Tongue (tissue), 3 donors: ENCODE measurements at places on chromosomes 11 and 22.

DNA sequence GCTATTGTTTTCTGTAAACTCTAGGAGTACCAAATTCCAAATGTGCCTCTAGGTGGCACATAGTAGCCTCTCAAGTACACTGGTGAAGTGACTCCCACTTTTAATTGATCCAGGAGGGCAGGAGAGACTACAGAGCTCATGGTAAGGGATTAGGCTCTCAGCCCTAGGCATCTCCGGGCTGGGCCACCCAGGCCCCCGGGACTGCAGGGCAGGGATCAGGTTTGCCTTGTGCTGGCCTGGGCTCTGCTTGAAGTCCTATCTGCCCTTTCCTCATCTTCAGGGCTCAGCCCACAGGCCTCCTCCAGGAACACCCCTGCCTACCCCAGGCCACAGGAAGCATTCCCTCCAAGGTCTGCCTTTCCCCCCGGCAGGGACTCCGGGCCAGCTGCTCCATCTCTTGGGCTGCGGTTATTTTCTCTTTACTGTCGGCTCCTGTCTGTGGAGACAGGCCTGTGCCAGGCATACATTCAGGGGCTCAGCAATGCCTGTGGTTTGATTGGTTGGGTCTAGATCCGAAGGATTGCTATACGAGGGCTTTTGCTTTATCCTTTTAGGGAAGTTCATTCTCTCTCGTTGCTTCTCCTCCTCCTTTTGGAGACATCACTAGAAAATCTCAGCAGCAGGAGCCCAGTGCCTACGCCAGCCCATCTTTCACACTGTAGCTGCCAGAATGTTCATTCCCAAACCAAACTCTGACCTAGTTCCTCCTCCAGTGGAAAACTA, 32.8 kb downstream of the PARVA start:
- DNase-seq: peak; percentile 59

DNA sequence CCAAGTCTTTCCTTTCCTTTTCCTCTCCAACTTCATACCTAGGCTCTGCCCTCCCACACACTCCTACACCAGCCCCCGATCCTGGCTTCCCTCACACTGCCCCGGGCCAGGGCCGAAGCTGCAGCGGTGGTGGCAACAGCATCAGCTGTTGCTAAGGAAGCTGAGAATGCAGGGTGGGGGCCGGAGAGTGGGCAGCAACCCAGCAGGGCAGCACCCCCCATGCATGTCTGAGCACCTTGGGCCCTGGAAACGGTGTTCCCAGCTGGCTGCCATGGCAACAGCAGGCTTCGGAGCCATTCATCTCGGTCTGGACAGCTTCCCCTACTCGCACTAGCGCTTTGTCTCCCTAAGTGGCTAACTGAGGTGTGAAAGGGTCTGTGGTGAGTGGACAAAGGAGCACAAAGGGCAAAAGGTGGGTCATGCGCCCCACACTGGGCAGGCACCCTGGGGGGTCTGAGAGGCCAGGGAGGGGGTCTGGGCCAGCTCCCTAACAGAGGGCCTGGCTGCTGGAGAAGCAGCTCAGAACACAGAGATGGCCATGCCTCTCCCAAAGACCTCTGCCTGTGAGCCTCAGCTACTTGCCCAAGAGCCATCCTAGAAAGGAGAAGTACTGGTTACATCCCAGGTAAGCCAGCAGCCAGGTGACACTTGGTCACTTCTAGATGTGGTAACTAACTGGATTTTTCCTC, 42.1 kb upstream of the JAM3 start:
- DNase-seq: no peak

- no peak for DNase-seq
Observed at GRCh38 chr11:61969838-61970662, 2.6 kb upstream of the FTH1 start.

DNA sequence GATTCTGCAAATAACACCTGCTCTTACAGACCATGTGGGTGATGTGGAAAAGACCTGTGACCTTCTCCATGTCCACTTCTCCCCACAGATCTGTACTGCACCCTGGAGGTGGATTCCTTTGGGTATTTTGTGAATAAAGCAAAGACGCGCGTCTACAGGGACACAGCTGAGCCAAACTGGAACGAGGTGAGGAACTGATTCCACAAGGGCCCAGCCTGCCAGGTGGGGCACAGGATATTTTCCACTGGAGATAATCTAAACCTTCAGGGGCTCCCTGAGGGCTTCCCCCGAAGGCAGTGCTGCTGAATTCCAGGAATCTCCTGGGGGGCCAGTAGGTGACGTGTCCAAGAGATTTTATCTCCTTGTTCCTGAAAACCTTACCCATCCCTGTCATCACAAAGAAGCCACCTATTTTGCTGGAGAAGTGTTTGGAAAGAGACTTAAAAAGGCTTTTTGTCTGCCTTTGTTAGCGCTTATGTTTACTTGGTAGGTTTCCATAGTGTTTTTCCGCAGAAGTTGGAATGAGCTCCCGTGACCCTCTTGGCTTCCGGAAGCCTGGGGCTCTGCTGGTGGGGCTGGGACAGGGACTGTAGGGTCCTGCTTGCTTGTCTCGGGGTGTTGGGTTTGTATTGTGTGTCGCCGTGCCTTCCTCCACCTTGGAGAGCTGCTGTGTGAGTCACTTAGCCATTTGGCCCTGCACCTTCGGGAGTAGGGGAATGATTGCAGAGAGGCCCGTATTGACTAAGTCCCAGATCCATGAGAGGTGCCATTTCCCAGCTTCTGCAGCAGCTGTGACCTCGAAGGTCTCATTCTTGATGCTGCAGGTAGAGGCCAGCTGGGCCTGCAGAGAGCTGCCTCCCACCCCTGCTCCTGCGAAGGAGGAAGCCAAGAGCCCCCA, 112.4 kb downstream of the BCR start:
- no peak for DNase-seq

DNA sequence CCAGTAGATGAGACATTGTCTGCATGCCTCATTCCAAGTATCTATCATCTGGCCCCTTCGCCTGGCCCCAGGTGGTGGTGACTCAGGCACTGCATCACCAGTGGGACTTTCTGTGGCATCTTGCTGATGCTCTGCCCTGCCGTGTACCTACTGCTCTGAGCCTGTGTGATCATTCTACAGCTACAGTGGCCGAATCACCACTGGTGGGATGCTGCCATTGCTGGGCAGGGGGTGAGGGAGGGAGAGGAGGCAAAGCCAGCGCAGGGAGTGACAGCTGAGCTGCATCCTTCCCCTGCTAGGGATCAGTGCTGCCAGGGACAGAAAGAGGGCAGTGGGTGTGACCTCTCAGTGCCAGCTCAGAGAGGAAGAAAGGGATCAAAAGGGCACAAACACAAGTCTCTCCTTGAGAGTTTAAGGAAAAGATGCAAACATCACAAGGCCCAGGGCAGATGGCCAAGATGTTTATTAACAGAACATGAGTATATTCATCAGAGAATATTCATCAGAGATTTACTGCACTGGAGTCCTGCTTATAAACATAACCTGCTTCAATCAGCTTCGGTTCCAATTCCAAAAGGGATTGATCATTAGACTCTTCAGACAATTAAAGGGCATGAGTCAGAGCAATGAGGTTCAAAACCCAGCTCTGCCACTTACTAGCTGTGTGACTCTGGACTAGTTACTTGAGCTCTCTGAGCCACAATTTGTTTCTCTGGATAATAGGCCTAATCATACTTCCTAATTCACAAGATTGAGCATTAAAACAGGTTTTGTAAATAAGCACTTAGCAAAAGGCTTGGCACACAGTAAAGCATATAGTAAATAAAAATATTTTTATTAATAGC, 109.8 kb downstream of the NAT10 start:
- no peak for DNase-seq

DNA sequence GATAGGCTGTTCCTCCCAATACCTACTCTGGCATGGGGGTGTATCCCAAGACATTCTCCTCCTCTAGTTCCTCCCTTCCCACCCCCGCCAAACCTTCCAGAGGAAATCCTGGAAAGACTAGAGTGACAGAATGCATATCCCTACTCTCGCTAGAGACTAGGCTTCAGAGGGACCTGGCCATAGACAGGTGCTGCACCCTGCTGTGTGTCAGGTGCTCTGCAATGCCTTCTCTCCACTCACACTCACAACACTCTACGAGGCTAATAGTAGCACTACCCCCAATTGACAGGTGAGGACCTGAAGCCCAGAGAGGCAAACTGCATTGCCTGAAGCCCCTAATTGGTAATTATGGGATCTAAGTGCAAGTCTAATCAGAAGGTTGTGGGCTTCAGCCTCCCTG, 46.2 kb upstream of the LMO1 start:
- no peak for DNase-seq

DNA sequence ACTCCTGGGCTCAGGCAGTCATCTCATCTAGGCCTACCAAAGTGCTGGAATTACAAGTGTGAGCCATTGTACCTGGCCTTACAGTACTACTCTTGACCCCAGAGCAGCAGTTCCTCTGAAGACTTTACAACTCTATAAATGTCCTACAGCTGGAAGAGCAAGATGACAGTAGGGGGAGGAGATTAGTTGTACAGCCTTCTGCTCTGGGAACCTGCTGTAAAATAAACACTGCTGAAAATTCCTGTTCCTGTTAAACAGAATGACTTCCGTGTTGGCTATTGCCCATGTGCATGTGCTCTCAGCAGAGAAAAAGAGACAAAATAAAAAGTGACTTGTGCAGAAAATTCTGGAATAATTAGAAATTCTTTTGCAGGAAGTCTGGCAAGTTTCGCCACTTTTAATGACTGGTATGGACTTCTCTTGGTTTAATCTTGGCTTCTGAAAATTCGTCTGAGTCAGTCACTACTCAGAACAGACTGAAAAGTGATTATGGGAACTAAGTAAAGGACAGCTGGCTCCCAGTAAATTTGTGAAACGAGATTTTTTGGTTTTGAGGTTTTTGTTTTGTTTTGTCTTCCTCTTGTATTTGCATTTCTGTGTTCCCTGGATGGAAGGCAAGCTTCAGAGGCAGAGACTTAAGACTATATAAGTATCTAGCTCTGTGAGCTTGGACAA, 955.7 kb downstream of the DLG2 start:
- no peak for DNase-seq

DNA sequence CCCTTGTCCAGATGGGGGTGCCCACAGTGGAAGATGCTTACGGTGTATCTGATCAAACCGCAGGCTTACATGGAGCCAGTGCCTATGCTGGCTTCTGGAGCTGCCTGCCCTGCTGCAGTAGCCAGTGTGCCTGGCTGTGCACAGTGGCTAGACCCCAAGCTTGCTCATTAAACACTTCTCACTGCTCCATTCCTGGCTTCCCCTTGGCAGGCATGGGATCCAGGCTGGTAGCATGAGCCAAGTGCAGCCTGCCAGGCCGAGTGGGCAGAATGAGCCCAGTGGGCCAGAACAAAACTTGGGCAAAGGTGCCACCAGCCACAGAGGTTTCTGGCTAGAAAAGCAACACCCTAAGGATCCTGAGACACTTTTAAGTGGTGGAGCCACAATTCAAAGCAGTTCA, 55.4 kb upstream of the B3GNT6 start:
- DNase-seq: no peak

DNA sequence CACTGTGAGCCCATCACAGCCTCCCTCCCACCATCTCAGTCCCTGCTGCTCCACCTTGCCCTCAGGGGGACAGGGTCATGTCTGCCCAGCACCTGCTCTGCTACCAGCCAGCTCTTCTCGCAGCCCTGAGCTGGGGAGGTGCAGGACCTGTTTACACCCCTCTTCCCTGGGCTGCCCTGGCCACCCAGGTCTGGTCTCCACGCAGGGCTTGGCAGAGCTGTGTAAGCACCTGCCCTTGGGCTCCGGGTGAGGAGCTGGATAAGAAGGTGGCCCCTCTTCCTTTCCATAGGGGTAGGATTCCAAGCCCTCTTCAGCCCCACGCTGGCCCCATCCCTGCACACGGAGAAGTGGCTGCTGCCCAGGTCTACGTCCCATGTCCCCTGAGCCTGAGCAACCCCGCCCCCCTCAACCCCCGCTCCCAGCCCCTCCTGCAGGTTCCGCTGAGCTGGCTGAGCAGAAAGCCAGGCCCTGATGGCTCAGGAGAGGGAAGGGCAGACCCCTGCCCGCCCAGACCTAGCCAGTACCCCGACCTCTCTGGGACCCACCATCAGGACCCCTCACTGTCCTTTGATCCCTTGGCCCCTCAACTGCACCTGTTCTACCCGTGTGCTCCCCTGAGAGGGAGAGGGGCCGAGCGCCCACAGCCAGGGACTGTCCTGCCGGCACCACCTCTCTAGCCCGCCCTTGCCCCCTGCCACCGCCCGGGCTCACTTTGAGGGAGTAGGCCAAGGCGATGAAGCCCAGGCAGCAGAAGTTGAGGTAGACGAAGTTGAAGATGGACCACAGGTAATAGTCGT, 3.2 kb downstream of the IFITM10 start:
- DNase-seq: no peak

DNA sequence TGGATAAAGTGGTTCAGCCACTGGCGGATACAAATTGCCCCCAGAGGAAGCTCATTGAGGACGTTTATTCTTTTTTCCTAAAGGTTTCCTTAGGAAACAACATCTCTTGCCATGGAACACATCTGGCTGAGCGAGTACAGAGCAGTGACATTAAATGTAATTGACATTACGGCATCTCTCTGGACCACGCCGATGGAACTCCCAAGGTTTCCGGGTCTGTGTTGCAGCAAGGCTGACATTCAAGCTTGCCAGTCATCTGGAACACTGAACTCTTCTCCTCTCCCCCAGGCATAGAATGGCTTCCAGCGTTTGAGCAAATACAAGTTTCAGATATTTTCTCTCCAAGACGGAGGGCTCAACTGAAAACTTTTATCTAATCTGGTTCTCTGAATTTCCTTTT, 42.1 kb downstream of the CLMP start:
- peak; percentile 67 for DNase-seq

DNA sequence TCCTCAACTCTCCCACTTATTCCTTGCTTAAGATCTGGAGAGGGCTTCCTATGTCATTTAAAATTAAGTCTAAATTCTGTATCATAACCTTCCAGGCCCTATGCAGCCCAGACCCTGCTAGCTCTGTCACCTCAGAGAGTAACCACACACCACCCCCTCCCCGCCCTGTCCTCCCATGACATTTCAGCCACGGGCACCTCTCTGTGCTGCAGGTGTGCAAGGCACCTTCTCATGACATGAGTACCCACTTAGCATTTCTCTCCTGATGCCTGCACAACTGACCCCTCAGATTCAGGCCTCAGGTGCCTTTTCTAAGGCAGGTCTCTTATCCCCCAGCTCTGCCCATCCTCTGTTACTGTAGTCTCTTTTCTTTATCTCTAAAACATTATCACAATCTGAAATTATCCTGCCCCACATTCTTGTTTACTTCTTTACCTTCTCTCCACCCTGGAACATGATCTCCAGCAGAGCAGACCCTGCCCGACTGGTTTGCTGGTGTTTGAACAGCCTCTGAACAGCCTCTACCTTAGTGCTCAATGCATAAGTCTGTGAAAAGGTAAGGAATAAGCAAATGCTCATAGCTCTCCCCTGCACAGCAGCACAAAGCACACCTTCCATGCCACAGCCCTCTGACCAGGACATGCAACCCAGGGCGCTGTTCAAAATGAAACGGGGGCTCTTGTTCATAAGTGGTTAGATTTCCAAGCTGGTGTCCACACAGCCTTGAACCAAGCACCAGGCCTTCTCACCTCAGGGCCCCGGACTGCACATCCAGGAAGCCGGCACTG, 196.1 kb upstream of the B3GAT1 start:
- DNase-seq: peak; percentile 10
